Amniotic stem cell (primary cell): ENCODE measurements at places on chromosomes 3 and 15.

- no peak for DNase-seq
Observed at GRCh38 chr15:89462198-89462912, 34.0 kb downstream of the RHCG start.

- DNase-seq, result no peak
Observed at GRCh38 chr3:37944391-37944842, 46.2 kb upstream of the VILL start.

DNA sequence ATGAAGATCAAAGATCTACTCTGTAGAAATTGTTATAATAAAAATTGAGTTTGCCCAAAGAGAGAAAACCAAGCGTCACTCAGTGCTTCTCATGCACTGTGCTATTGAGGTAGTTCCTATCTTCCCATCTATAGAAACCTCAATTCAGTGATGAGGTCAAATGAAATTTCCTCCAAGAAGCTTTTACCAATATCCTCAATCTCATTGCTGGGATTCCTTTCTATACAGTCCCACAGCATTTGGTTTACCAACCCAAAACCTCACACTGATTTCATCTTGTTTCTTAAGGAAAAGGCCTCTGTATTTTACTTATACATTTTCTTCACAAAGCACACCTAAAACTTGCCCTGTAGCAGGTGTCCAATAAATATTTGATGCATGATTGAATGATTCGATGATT lies 147.2 kb downstream of the ALCAM start:
- no peak for DNase-seq

DNA sequence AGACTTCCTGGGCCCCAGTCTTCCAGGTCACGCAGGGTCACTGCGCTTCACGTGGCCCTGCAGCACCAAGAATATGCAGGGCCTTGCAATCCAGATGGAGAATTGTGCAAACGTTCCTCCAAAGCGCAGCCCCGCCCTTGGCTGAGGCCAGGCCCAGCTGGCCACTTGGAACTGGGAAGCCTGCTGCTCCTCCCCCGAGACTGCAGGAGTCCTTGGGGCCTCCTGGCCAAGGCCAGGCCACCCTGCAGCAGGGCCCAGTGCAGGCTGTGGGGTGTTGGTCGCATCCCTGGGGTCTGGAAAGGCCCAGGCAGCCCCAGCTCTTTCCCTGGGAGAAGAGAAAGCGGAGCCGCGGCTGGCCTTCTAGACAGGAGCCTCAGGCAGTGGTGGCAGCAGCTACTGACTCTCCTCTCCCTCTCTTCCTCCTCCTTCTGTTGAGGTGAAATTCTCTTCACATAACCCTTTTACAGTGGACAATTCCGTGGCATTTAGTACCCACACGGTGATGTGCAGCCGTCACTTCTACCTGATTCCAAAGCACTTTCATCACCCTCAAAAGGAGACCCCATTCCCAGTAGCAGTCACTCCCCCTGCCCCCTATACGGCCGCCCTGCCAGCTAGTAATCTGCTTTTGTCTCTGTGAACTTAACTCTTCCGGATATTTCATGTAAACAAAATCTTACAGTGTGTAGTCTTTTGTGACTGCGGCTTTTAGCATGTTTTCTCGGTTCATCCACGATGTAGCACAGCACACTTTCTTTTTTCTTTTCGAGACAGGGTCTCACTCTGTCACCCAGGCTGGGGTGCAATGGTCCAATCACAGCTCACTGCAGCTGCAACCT lies 103.9 kb downstream of the TMEM266 start:
- no peak for DNase-seq

GRCh38 chr3:22474706-22475445 lies 723.9 kb upstream of the ZNF385D start:
- DNase-seq, result no peak

- no peak for DNase-seq
Observed at GRCh38 chr15:36067483-36068274, 511.7 kb upstream of the CDIN1 start.

DNA sequence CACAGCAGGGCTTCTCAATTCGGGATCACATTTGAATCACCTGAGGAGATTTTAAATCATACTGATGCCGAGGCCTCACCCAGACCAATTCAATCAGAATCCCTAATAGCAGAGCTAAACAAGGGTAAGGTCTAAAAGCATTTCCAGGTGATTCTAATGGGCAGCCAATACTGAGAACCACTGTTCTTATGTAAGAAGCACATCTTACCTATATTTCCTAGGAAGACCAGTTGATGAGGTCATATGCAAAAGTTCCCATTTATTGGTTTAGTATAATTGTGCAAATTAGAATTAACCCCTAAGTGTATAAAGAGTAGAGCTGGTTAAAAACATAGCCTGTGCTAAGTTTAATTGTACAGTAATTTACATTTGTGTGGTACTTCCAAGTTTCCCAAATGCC lies 2.1 kb downstream of the TIGIT start:
- DNase-seq, result no peak

DNA sequence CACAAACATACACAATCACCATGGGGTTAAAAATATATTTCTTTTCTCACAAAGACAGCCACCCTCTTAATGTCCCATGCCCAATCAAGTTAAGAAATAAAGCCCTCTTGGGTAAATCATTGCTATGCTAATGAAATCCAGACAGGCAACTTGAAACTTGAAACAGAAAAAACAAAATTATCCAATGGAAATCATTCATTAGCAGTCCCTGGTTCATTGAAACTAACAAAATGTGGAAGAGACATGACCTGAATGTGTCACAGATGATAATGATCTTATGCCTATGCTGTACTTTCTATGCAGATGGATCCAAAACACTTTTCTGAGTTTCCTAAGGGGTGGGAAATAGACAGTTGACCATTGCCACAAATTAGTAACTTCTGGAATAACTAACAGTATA lies 983.7 kb downstream of the MCTP2 start:
- no peak for DNase-seq

GRCh38 chr15:49898575-49899283 lies 220.3 kb downstream of the ATP8B4 start:
- no peak for DNase-seq

DNA sequence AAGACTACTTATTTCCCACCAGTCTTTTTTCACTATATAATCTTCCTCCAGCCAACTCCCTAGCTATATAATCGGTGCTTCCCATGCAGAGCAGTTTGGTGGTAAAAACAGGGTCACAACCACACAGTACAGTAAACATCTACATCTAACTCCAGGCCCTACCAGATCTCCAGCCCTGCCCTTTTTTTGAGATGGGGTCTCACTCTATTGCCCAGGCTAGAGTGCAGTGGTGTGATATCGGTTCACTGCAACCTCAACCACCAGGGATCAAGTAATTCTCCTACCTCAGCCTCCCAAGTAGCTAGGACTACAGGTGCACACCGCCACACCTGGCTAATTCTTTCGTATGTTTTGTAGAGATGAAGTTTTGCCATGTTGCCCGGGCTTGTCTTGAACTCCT lies 49.1 kb upstream of the TLE3 start:
- DNase-seq, result no peak
